ENCODE measurements at places on chromosomes 16 and 17.

DNA sequence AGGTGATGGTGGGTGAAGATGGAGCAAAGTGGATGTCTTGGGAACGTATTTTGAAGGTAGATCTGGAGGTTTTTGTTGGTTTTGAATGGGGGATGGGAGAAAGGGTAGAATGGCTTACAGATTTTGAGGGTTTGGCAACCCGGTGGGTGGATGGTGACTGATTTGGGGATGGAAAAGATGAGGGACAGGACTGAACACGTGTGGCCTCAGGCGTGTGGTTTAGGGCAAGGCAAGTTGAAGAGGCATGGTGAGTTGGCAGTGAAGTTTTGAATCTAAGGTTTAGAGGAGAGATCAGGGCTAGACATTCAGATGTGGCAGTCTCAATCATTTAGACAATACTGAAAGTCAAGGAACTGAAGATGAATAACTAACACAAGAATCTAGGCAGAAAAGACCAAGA is 5.0 kb upstream of the DCTPP1 start:
- DNase-seq, result no peak

DNA sequence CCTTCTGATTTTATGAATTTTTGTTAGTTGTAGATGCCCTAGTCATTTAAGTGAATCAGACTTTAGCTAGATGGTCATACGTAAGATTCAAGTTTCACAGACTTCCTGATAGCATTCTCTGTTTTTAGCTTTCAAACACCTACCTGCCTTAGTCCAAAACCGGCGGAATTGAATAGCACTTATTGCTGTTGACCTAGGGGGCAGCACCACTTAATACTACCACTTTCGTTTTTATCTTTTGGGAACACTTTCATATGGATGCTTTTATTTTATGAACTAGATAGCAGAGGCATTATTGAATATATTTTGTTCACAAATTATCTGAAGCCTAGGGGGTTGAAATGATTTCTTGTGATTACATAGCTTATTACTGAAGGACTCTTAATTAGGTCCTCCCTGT is 31.5 kb downstream of the TADA2A start:
- DNase-seq, result no peak

GRCh38 chr17:49224198-49224996 is 6.2 kb downstream of the PHOSPHO1 start:
- DNase-seq, result no peak

DNA sequence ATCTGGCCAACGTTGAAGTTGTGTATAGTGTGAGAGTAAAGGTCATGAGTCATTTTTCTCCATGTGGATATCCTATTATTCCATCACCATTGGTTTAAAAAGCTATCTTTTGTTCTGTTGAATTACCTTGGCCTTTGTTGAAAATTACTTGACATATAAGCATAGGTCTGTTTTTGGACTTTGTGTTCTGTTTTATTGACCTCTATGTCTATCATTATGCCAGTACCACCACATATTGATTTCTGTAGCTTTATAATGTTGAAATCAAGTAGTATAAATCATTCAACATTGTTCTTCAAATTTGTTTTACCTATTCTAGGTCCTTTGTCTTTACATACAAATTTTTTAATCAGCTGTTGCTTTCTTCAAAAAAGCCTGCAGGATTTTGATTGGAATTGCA is 58.5 kb downstream of the NLK start:
- no peak for DNase-seq

- DNase-seq, result no peak
Measured at GRCh38 chr16:30005341-30006094, 5.3 kb downstream of the DOC2A start.

DNA sequence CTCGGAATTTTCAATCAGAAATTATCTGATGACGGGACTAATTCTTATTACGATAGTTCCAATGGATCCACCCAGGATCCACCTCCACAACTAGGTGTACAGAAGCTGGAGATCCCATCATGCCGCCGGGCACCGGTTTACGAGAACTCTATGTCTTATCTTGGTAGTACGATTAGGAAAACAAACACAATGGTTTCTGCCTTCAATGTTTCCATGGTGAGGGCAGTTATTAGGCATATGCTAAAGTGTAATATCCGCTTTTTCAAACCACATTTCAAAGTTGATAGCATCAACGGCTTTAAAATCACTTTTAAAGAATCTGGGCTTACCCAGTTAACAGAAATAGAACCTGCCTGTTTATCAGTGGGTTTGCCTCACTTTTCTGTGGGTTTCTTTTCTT is 705.7 kb downstream of the MAF start:
- no peak for DNase-seq

- no peak for DNase-seq
Measured at GRCh38 chr17:61160204-61160603, 239.4 kb upstream of the TBX2 start.
